ENCODE measurements at places on chromosomes 16 and 17. TPM values are rescaled to one million over a fixed set of nuclear protein-coding genes. Genes with fewer than 3 reads are reported as not detected.

GRCh38 chr16:58501242-58502131 is 1.5 kb downstream of the NDRG4 start:
- no peak for DNase-seq

DNA sequence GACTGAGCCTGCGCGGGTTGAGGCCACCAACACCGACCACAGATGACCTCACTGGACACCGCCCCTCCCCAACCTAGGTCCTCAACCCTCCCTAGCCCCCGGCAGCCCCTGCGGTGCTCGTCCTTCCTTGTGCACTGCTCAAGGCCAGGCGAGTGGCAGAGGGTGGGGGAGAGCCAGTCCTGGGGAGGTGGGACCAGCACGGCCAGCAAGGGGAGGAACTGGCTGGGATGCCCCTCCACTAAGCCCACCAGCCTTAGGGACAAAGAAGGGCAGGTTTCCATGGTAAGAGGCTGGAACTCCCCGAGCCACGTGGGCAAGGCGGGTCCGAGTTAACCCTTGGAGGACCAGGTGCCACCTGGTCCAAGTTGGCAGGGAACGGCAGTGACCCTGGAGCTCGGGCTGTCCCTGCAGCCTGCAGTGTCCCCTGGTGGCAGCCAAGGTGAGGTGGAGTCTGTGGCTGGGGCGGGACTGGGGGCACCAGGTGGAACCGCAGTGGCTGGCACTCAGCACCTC is 9.2 kb downstream of the FSCN2 start:
- DNase-seq = no peak

HOXB6 gene
- total RNA-seq = 111 TPM

GRCh38 chr16:56919099-56919800 is 12.7 kb upstream of the HERPUD1 start:
- no peak for DNase-seq

KRT28 gene
- total RNA-seq = not detected

DNA sequence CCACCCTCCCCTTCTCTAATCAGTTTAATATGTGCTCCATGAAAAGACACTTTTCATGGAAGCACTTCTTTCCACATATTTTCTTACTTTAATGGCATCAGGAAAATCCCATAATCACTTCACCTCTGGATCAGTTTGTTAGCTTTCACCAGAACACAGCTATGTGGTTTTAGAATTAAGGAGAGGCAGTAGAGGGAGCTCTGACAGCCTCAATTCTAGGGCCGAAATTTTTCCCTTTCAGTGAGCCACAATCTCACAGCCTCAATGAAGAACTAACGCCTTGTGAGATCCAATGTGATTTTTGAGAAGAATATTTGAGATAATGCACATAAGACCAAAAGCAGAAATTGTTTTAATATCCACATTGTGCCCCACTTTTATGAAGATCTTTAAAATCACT is 1494.0 kb upstream of the CDH8 start:
- DNase-seq = no peak

DNA sequence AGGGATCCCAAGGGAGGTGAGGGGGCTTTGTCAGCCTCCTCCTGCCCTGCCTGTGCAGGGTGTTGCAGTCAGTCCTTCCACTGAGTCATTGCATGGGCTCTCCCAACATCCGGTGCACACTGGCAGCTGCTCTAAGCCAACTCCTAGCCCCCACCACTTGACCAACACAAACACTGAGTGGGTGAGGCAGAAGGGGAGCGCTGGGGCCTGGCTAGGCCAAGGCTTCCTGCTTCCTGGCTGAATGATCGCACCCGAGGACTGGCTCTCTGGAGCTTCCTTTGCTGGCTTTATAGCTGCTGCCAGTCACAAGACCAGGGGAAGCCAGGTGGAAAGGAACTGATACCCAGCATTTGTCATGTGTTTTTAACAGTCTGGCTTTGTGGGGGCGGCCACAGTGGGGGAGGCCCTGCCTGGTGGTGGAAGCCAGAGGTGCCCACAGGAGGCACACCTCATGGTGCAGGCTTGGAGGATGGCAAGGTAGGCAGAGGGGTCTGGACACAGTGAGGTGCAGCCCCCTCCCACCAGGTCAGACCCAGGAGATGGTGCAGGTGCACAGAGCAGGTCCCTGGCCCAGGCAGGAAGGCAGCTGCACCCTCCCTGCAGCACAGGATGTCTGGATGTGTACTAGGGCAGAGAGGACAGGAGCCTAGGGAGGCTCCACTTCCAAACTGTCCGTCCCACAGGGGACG is 6.8 kb downstream of the MPG start:
- DNase-seq = peak; percentile 85

KRTAP1-5 gene
- not detected for total RNA-seq

- DNase-seq = no peak
Observed at GRCh38 chr17:58236394-58236793, 2.0 kb upstream of the LPO start.

- no peak for DNase-seq
Observed at GRCh38 chr16:30040221-30040620, 9.2 kb upstream of the TLCD3B start.

- peak; percentile 92 for DNase-seq
Observed at GRCh38 chr17:39144416-39144840, 7.0 kb downstream of the PLXDC1 start.

GRCh38 chr16:30805370-30806169 is 18.6 kb upstream of the ZNF629 start:
- DNase-seq = peak; percentile 90

DNA sequence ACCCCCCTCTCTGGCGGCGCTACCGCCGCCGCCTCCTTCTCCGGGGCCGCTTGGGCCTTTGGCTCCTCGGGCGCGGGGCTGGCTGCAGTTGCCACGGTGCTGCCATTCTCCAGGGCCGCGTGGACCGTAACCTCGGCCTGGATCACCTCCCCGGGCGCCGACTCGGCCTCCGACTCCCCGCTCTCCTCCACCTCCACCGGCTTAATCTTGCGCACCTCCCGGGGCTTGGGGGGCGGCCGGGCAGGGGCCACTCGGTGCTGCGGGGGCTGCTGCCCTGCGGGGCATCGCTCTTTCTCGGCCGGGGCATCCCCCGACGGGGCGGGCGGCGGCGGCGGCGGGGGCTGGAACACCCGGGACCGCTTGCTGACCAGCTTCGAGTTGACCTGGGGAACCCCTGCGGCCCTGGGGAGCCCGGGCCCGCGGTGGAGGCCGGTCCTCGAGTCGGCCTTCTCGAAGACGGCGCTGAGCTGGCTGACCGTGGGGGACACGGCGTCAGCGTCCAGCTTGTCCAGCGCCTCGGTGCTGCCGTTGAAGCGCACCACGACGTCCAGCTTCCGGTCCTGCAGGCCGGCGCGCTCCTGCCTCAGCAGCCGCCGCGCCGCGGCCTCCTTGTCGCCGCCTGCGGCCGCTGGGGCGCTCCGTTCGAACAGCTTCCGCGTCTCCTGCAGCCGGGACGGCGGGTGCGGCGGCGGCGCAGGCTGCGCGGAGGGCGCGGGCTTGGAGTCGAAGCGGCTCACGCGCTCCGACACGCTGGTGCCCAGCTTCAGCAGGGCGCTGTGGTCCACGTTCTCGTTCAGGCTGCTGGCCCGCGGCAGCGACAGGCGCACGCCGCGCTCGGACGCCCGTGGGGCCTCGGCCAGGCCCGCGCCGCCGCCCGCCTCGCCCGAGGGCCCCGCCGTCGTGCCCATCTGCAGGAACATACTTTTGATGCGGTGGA is 792 bp downstream of the PPP1R9B start:
- DNase-seq = no peak

GRCh38 chr17:2195729-2196128 is 107.9 kb downstream of the SMG6 start:
- no peak for DNase-seq

- DNase-seq = no peak
Observed at GRCh38 chr17:32009262-32009542, 2.0 kb downstream of the LRRC37B start.

ZP2 gene
- total RNA-seq = not detected

GRCh38 chr16:4876646-4877379 is 29.5 kb downstream of the UBN1 start:
- DNase-seq = no peak

DNA sequence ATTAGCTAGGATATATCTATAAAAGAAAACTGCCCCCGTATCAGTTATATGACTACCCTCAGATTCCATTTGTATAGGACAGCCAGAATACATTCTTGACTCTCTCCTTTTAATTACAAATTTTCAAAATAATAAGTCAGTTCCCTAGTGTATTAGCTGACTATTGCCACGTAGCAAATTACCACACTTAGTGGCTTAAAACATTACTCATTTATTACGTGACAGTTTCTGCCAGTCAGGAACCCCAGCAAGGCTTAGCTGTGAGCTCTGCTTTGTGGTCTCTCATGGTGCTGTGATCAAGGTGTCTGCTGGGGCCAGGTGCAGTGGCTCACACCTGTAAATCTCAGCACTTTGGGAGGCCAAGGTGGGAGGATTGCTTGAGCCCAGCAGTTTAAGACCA is 13.9 kb upstream of the SCNN1B start:
- no peak for DNase-seq

NME1 gene
- 99.4 TPM for total RNA-seq

DNA sequence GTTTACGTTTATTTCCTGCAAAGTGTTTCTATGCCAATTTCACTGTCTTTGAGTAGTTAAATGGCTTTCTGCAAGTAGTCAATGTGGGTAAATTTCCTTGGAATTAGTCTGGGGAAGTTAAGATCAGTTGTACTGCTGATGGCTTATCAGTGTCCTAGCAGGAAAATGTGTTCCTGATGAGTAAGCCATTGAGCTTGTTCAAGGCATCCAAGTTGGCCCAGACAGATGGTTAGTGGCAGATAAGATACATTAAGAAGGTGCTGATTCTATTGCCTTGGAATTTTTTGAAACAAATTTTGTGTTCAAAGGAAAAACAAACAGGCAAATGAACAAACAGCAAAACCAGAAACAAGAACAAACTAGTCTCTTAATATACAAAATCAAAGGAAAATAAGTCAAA is 258.4 kb downstream of the MAP2K6 start:
- DNase-seq = no peak
